NCI-H1930 (cell line): ENCODE measurements at places on chromosomes 13 and 19.

DNA sequence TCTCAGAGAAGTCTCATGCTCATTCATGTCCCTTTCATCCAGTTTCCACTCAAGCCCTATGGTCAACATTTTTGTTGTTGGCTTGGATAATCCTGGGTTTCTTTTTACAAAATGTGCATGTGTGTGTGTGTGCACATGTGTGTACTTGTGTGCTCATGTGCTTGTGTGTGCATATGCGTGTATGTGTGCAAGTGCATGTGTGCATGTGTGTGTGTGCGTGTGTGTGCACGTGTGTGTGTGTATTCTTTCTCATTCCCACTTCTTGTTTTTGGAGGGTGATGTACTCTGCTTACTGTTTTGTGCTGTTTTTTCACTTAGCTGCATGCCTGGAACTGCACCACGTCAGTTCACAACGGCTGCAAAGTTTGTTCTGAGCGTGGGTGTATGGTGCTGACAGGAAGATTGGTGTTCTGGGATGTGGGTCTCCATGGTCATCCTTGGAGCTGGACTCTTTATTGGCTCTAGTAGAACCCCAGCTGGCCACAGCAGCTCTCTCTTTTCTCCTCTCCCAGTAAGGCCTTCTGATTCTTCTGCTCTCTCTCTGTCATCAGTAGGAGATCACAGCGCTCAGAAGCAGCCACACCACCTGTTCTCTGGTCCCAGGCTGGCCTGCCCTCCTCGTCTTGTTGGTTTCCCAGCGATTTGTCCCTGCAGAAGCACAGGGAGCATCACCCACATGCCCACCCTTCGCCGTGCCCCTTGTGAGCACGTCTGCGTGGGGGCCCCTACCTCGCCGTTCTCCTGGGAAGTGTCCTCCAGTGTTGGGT, 60.8 kb downstream of the SOX1 start:
- DNase-seq, result no peak

- no peak for DNase-seq
Measured at GRCh38 chr13:20441056-20441455, 84.6 kb downstream of the CRYL1 start.

DNA sequence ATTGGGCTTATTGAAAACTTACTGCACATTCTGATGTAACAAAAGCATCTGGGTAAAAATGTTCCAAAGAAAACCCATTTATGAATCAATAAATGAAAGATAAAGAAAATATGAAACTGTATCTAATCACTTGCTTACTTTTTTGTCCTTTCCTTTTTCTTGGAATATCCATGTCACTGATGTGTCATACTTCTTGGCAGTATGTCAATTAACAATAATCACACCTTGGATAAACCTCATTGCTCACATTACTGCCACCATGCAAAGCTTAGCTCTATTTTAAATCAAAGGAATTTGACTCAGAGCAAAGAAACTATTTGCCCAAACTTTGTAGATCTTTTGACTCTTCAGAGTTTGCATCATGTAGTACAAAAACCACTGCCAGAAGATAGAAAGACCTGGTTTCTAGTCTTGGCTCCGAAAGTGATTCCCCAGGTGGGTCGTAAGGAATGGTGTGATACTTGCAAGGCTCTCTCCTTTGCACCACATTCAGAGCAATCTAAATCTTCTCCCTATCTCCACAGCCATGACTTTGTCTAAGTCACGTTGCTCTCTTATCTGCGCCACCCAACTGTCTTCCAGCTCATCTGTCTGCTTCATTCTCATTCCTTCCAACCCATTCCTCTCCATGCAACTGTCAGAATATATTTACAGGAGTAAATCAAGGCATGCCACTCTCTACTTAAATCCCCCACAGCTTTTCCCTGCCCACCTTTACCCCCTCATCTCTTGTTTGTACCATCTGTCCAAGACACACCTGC, 311.9 kb downstream of the COG6 start:
- no peak for DNase-seq

DNA sequence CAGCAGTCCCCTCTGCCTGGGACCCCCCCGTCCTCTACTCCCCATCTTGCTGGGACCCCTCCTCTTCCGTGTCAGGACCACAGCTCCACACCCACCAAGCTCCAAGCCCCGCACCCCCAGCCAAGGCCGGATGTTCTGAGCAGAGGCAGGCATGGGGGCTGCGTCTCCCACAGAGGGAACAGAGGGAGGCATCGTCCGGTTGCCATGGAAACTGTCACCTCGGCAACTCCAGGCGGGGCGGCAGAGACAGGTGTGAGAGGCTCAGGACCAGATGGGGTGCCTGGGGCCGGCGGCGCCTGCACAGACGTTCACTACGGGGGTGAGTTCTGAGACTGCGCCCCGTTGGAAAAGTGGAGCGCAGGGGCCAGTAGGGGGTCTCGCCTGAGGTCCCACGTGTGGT, 5.4 kb downstream of the RNU6-9 start:
- DNase-seq, result peak; percentile 40

GRCh38 chr19:46299004-46299509, 2.2 kb downstream of the HIF3A start:
- DNase-seq, result peak; percentile 67

- DNase-seq, result no peak
Measured at GRCh38 chr19:48484247-48484893, 15.2 kb downstream of the CYTH2 start.

GRCh38 chr13:51747438-51748434, 56.2 kb downstream of the DHRS12 start:
- no peak for DNase-seq
